ENCODE measurements at places on chromosomes 4 and X.

GRCh38 chr4:34939073-34939472, 1305.2 kb downstream of the ARAP2 start:
- no peak for DNase-seq

DNA sequence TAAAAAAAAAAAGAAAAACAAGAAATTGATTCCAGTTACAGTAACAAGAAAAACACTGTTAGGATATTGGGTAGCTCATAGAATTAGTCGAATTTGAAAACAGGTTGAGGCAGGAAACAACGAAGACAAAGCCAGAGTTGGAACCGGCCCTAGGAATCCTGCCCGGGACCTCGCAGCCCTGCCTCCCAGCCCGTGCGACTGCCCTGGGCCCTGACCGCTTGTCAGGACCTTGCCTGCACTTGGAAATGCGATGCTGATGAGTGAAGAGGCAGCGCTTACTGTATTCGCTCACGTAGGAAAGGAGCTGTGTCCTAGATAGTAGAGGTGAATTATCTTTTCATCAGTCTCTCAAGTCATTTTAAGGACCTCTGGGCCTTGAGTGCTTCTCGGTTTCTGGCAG, 611.7 kb upstream of the FAT1 start:
- DNase-seq: no peak

DNA sequence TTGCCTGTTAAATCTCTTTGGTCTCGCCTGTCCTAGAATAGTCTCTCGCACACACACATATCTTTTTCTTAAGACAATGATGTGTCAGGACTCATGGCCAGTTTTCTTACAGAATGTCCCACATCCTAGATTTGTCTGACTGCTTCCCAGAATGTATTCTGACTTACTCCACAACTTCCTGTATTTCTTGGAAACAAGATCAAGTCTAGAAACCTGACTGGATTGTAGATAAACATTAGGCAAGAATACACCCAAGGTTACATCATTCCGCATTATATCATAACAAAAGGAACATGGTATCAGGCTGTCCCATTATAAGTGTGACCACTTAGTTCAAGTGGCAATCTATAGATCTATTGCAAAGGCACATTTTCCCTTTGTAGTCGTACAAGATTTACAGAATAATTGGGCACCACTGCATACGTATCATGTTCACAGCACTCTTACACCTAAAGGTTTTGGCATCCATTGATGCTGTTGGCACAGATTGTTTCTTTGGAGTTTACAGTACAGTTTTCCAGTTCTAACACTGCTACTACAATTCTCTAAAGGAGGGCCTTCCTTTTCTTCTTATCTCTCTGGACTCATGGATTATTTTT, 56.4 kb downstream of the FBXW7 start:
- DNase-seq: no peak

- DNase-seq: no peak
These were observed 204.5 kb downstream of the ZNF674 start for GRCh38 chrX:46340696-46341095.

DNA sequence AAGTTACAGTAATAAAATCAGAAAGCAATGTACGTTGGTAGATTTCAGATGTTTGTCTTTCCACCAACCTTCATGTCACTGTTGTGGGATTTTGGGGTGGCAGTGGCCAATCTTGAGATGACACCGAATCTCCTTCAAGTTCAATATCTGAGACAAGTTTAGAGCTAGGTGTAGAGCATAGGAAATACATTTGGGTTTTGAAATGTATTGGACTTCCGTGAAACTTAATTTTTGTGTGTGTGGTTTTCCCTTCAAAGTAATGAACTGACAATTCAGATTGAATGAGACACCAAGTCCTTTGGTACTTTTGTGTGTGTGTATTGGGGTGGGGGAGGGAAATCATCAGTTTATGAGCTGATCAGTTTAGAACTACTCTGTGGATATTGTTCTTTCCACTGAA, 1.8 kb downstream of the WDR44 start:
- DNase-seq: no peak

DNA sequence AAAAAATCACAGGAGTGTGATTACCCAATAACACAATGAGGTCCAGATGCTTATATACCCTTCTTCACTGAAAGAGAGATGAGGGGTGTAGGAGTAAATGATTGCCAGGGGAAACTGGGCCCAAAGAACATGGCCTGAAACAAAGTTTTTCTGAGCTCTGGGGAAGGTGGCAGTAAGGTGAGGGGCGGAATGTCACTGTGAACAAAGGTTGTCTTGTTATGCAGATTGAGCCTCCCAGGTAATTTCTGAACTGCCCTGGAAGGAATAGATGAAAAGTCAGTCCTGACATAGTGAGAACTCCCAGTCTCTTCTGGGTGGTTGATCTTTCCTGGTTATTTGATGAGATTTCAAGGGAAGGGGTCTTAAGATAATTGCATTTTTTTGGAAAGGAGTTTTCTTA, 2.5 kb upstream of the TMEM47 start:
- no peak for DNase-seq

- no peak for DNase-seq
These were observed 380.5 kb upstream of the IGFBP7 start for GRCh38 chr4:57490520-57491255.

GRCh38 chrX:120647127-120647526, 17.3 kb upstream of the C1GALT1C1 start:
- no peak for DNase-seq

- peak; percentile 0 for DNase-seq
These were observed 12.9 kb upstream of the SMPX start for GRCh38 chrX:21770631-21771321.

GRCh38 chrX:48920718-48921104, 1.9 kb upstream of the PIM2 start:
- no peak for DNase-seq

- DNase-seq: no peak
These were observed 132.3 kb downstream of the SLIT2 start for GRCh38 chr4:20383969-20384368.

DNA sequence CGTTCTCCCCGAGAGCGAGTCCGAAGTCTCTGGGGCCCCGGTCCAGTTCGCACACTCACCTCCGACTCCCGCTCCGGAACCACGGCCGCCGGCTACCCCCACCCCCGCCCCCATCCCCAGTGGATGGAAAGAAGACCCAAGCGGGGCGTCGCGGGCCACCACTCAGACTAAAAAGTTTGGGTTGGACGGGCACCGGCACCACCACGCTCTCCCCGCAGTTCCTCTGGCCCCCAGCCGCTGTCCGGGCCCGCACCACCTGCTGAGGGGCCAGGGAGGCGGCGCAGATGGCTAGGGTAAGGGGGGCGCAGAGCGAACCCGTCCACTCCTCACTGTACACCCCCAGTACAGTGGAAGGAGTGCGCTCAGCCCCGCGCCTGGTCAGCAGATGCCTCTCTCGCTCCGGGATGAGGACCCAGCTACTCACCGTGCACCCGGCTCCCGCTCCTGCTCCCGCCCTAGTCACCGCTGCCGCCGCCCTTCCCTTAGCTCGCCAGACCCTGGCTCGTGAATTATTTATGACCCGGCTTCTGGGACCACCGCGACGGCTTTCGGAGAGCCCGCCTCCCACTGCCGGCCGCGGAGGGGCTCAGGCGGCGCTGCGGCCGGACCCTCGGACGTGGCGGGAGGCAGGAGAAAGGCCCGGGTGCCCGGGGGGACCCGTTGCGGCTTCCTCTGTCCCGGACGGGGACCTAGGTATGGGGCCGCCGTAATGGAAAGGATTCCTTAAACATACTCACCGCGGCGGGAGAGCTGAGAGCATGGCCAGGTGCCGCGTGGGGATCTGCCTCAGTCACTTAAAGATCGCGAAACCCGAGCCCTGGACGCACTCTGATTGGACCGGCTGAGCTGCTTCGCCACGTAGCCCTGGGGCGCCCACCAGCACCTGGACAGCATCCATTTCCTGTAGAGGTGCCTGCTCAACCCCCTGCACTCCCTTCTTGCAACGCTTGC, at the start of gene PROM1:
Gene PROM1 (minus strand): TSS at position 783 of the 951 bp plus-strand sequence. CDS start 8,117 bp downstream, outside the sequence.
- no peak for DNase-seq

DNA sequence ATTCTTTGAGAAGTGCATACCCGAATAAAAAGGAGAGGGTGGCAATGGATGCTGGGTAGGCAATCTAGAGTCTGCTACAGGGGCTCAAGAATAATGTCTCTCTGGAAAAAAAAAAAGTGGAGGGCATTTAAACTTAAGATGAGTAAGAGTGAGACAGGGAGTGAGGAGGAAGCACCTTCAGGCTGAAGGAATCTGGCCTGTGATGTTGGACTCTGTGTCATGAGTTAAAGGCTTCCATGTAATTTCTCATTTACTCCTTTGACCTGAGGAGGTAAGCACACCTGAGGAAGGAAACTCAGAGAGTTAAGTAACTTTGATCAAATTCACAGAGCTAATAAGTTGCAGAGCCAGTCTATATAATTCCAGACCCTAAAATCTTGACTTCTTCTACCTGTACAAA, 3.2 kb upstream of the PRKG2 start:
- DNase-seq: no peak

- DNase-seq: no peak
These were observed 75.6 kb downstream of the WFS1 start for GRCh38 chr4:6345096-6345830.
